ENCODE measurements at places on chromosomes 4 and X.

DNA sequence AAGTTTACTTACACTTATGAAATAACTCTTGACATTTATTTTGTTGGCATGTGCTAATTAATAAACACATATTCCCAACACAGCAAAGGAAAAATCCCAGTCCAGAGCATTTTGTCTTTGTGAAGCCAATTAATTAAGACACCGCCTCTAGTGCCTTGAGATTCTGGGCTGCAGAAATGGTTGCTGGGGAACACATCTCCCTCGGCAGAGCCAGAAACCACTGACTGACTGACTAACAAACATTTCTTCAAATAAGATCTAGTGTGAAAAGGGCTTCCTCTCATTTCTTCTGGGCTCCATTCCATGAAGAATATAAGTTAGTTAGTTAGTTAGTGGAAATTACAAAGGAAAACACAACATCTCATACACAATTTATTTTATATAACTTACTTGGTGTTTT is 28.4 kb upstream of the NAP1L5 start:
- DNase-seq, result no peak

DNA sequence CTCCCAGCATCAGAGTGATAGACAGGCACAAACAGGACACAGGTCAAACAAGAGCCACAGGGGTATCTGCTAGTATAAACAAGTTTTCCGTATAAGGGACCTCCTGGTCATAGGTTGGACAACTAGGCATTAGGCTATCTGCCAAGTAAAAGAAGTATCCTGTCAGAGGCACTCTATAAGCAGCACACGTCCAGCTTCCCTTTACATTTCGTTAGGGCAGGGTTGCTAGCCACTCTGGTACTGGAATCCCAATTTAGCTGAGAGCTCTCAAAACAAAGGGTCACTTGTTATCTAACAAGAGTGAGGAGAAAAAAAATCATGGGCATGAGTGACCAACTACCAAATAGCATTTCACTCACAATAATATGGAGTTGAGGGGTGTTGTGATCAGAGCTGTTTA is 780.7 kb upstream of the DIAPH2 start:
- DNase-seq, result no peak

GRCh38 chrX:39214387-39215126 is 413.3 kb downstream of the MID1IP1 start:
- DNase-seq, result no peak

DNA sequence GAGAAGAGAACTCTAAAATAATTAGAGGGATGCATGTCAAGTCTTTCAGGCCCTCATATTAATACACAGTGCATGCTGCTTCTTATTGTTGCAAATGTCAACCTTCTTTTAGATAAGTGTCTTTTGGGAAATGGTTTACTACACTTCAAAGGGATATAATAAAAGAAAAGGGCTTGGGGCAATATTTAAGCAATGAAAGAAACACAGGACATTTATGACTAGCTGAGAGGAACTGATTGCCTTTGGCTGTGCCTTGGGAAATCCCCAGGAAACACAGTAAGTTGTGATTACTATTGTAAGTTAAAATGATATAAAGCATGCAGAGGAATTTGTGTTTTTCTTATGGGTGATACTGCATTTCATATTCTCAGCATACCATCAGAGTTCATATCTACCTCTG is 1036.2 kb upstream of the GRID2 start:
- DNase-seq, result no peak

DNA sequence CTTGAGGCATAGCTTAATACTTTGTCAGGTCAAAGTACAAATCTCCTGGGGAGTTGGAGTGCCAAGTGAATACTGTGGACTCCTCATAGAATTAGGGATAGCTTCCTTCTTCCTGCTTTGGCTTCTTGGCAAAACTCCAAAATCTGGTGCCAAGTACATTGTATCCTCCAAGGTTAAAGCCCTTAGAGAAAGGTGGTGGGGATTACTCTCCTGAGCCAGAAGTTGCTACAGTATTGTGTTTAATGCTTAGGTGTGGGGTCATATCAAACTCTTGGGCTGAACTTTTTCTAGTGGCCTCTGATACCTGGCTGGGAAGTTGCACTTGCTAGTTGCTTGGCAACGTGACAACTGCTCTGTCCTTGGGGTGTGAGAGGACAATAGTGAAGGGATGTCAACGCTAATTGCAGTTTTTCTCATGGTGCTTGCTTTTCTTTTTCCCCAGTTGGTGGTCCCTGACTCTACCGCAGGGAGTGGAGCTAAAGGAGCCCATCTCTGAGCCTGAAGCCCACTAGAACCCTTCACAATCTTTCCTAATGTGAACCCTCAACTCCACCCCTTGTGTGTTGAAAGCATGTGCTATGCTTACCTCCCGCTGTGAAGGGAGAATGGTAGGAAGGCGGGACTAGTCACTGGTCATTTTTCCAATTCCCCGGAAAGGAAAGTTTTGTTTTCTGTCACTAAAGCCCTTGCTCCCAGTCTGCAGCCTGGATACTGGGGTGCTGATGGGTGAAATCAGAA is 35.5 kb downstream of the DLG3 start:
- no peak for DNase-seq

DNA sequence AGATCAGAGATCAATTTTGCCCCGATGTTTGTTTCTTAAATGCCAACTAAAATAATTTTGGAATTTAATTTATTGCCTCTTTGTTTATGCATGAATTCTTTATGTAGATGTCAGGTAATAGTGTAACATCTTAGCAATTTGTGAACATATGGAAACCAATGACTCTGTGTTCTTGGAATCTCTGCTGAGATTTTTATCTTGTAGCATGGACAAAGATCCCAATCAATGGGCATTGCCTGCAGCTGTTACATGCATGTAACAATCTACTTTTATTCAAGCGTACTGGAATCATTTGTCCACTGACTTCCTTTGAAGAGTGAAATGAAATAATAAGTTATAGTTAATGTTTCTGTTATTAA is 61.6 kb upstream of the ARSJ start:
- DNase-seq, result no peak

GRCh38 chrX:25337841-25338240 is 322.1 kb upstream of the ARX start:
- no peak for DNase-seq

DNA sequence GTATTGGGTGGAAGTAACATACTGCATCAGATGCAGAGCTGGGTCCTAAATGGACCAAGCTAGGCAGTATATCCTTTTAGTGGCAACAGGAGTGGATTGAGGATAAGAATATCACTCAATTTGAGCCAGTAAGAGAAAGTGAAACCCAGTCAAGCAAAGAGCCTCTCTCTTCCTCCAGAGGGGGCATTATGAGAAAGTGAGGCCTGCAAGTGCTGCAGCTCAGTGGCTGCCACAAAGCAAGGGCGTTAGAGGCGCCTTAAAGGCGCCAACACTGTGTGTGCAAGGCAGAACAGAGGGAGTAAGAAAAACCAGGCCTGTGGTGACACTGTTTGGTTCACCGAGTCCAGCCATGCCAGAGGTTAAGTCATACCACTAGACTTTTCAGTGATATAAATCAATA is 17.5 kb downstream of the STX18 start:
- peak; percentile 12 for DNase-seq

GRCh38 chr4:184421533-184422155 is 52.7 kb downstream of the IRF2 start:
- DNase-seq, result no peak

DNA sequence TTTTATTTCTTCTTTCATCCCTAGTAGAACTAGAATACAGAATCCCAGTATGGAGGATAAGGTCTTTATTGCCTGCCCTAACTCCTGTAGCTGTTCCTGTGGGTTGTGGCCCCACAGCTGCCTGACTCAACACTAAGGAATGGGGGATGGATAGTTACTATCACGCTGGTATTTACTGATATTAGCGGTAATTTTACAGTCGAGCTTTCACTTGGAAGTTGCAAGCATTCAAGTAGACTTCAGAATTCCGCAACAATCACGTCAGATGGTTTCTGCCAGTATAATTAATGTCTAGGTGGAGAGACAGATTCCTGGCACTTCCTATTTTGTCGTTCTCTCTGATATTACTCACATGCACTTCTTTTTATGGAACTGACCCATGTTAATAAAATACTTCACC is 489.8 kb downstream of the PABPC4L start:
- DNase-seq, result no peak

- no peak for DNase-seq
Measured at GRCh38 chr4:162683659-162684370, 482.9 kb downstream of the NAF1 start.

DNA sequence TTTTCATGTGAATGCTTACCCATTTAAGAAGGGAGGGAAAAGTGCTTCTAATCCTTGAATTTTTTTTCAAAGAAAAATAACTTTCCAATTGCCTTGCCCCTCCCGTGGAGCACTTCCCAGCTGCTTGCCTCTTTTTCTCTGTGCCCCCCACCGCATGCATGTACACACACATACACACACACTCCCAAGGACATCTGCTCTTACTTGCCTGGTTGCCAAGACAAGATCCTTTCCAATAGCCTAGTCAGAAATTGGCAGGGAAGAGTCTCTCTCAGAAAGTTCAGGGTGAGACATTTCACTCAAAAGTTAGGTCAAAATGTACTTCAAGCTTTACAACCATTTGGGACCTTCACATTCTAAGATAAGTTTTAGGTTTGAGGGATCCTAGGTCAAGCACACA is 10.9 kb downstream of the HHIP start:
- DNase-seq, result no peak

GRCh38 chrX:120251471-120252011 is 929 bp downstream of the ZBTB33 start:
- no peak for DNase-seq

DNA sequence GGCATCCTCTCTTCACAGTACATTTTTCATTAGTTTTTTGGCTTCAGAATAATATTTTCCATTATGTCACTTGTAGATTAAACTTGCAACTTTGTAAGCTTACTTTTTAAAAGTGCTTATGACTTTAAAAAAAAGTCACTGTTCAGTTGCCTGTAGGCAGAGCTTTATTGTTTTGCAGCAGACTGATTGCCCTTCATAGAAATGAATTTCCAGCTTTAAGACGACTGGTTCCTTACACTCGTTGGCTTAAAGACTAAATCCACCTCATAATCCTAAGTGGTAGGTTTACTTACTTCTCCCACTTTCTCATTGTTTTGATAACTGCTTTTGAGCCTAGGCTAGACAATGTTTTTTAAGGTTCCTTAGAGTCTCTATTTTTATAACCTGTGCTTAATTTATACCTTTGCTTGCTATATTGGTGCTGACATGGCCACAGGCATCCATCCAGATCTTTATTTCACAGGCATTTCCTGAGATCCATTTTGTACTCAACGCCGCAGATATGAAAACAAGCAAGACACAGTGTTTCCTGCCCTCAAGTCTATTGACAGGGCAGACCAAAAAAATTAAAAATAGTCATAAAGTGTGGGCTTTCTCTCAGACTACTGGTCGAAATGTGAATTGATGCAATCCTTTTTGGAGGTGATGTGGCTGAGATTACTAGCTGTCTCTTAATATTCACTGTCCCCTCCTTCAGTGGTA is 12.6 kb upstream of the IL13RA2 start:
- DNase-seq, result no peak

DNA sequence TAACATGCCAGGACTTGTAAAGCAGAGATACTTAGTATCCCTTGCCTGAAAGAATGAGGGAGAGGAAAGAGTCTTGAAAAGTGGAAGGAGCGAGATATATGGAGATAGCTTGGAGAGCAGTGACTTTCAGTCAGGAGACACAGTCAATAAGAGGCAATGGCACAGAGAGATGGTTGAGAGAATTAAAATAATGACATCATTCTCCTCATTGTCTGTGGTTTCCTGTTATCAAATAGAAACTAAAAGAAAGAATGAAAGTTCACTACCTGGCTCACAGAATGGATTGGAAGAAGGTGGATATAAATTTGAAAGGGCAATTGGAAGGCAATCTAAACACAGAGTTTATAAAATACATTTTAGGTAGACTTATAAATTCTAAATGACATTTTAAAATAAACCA is 760.2 kb upstream of the AADAT start:
- no peak for DNase-seq

- DNase-seq, result no peak
Measured at GRCh38 chrX:39017716-39018115, 216.5 kb downstream of the MID1IP1 start.

DNA sequence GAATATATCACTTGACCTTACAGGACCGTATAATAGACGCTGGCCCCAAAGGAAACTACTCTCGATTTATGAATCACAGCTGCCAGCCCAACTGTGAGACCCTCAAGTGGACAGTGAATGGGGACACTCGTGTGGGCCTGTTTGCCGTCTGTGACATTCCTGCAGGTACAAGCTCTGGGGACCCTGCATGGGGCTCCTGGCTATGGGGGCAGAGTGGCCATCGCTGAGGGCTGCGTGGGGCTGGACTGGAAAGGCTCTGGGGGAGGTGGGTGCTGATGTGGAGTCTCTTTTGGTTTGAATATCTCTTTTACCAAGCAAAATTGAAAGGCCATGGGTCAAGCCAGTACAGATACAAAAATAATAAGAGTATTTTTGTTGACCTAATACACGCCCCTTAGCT is 33.9 kb downstream of the NELFA start:
- no peak for DNase-seq

DNA sequence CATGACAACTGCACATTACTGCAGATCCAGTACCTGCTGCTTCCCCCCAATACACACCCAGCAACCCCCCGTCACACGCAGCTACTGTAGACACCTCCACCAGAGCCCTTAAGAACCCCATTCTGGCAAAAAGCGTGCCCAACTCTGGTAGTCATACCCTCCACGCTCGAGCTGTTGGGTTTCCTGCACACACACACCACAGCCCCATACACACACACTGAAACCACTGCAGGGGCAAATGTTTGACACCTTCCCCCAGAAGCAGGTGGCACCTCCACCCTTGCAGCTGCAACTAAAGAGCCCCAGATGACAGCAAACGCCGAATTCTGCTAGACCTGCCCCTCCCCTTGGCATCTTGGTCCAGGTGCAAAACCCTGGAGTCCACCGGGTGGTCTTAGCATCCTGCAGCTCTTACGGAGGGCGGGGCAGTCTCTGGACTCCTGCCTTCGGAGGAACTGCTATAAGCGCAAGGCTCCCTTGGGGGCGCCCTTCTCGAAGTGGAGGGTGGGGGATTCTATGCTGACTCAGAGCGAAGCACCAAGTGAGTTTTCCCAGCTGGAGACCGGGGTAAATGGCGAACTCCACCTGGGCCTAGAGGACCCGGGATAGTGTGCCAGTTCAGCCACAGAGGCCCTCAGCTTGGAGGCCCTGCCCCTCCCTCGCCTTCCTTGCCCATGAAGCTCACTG is 1.5 kb downstream of the FRMPD3 start:
- DNase-seq, result no peak

- DNase-seq, result no peak
Measured at GRCh38 chrX:7343181-7343580, 195.2 kb upstream of the PUDP start.

DNA sequence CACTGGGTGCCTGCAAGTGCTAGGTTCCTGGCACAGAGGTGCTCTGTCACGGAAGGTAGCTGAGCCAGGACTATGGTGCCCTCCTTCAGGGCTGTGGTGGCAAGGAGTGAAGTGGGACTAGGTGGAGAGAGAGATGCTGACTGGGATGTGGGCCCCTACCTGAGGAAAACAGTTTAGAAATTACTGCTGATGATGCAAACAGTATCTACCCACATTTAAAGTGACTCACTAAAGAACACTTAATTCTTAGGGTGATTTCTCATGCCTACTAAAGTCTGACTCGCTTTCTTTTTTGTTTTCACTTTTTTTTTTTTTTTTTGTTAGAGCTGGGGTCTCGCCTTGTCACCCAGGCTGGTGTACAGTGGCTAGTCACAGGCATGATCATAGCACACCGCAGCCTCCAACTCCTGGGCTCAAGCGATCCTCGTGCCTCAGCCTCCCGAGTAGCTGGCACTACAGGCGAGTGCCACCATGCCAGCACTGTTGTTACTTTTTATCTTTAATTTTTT is 3.1 kb downstream of the ZNF185 start:
- DNase-seq, result no peak

GRCh38 chrX:40097504-40098263 is at the start of gene BCOR:
TSS of gene BCOR (minus strand) at chrX:40097958. CDS start at chrX:40077929, 20,029 bp downstream.
- peak; percentile 47 for DNase-seq
